ENCODE measurements at places on chromosomes 16 and 17. TPM values are rescaled to one million over a fixed set of nuclear protein-coding genes. Genes with fewer than 3 reads are reported as not detected.
A peak's percentile ranks its signal among the peaks of the same experiment; 100 is the strongest.

Gene EME1
- total RNA-seq = 2.0 TPM

GRCh38 chr17:45241328-45242028 lies 19.8 kb downstream of the FMNL1 start:
- peak; percentile 78 for DNase-seq

- no peak for DNase-seq
Measured at GRCh38 chr17:36923814-36924221, 13.5 kb upstream of the LHX1 start.

GRCh38 chr17:57350266-57350665 lies 93.9 kb downstream of the MSI2 start:
- no peak for DNase-seq

DNA sequence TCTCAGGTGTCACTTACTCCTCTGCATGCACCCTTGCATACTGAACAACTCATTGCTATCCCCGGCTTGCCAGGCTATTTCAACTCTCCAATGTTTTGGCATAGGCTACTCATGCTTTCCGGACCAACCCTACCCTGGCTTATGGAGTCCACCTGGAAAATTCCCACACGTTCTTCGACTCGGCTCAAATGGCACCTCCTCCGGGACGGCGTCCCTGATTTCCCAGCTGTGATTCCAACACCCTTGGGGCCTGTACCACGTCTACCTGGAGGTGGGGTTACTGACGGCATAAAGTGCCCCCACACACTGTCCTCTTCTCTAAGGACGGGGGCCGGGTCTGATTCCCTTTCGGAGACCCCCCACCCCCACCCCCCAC lies 498 bp downstream of the SMYD4 start:
- DNase-seq = no peak

Gene DHX40
- total RNA-seq = 34.0 TPM

DNA sequence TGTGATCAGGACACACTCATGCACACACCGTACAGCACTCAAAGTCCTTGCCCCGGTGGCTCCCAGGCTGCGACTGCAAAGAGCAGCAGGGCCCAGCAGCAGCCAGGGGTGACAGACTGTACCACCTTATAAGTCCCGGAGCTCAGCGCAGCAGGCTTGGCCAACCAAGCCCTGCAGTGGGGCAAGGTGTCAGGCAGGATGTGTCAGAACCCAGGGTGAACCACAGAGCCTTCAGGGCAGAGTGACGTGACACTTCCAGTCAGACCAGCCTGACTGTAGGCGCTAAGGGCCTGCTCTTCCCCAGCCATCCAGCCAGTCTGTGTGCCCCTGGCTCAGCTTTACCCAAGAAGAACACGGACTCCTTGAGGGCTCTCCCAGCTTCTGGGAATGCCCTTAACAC lies 204.1 kb downstream of the COPRS start:
- DNase-seq = no peak

DNA sequence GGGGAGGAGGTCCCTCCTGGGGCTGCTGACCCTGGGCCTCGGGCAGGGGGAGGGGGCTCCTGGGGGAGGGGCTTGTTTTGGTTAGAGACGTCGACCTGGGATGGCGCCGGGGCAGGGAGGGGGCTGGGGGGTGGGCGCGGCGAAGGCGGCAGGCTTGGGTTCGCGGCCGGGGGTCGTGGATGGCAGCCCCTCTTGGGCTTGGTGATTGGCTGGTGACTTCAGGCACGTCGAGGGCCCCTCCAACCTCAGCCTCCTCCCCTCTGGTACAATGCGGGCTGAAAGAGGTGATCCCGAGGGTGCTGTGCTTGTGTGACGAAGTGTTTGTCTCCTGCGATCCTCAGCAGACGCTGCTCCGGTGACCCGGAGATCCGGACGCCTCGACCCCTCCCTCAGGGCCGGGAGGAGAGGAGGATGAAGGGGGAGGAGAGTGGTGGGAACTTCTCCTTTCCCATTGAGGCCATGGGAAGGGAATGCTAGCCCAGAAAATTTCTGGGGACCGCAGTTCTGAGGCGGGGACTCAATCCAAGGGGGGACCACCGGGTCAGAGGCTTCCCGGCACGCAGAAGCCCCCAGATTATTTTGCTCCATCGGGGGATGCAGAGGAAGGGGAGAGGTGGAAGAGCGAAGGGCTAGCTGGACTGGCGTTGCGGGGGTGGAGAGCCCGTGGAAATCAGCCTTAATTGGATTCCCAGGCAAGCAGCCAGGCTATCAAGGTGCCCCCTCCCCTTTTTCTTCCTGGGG lies 43.9 kb downstream of the RAI1 start:
- no peak for DNase-seq

GRCh38 chr16:64975821-64976220 lies 146.0 kb downstream of the CDH11 start:
- no peak for DNase-seq

Gene MYO15A
- 3.1 TPM for total RNA-seq

Gene ZNF469
- 1.9 TPM for total RNA-seq

DNA sequence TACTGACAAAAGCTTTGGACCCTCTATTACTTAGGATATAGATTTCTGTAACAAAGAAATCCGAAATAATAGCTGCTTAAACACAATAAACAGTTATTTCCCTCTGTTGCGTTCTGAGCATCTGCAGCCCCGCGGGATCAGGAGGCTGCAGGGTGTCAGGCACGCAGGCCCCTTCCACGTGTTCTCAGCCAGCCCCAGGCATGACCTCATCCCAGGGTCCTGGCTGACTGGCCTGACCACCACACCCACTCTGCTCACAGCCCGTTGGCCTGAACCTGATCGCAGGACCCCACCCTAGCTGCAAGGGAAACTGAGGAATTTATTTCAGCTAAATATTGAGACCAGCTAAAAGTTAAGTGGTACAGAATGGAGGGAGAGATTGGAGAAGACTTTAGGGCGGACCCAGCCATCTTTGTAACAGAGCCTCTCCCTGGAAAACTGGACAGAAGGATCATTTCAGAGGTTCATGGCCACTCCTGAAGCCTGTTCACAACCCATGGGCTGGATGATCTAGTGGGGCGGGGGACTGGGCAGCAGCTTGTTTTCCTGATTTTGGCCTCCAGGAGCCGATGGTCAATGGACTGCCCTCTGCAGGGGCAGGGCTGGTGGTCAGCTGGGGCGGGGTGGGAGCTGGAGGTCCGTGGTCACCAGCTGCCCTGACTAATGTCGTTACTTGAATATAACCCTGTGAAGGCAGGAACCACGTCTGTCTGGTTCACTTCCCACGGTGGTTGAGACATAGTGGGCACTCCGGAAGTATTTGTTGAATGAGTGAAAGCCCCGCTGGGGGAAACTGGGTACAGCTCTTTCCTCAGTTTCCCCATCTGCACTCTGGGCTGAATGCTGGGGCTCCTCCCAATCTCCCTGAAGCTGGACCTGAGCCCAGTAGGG lies 10.9 kb downstream of the CETP start:
- DNase-seq = no peak
